ENCODE measurements at places on chromosomes 3 and 15. TPM values are rescaled to one million over a fixed set of nuclear protein-coding genes. Genes with fewer than 3 reads are reported as not detected.

- no peak for DNase-seq
Observed at GRCh38 chr3:196611761-196612483, 27.6 kb upstream of the NRROS start.

DNA sequence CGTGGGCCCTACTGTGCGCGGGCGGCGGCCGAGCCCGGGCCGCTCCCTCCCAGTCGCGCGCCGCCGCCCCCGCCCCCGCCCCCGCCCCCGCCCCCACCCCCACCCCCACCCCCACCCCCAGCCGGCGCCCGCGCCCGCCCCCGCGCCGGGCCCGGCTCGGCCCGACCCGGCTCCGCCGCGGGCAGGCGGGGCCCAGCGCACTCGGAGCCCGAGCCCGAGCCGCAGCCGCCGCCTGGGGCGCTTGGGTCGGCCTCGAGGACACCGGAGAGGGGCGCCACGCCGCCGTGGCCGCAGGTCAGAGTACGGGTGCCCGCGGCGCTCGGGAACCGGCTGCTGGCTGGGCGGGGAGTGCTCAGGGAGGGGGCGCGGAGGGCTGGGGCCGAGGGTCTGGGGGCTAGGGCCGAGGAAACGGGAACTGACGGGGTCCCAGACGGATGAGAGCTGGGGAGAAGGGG lies 1.1 kb upstream of the PPARG start:
- peak; percentile 63 for DNase-seq

- no peak for DNase-seq
Observed at GRCh38 chr15:68195336-68196112, 9.6 kb downstream of the CALML4 start.

DNA sequence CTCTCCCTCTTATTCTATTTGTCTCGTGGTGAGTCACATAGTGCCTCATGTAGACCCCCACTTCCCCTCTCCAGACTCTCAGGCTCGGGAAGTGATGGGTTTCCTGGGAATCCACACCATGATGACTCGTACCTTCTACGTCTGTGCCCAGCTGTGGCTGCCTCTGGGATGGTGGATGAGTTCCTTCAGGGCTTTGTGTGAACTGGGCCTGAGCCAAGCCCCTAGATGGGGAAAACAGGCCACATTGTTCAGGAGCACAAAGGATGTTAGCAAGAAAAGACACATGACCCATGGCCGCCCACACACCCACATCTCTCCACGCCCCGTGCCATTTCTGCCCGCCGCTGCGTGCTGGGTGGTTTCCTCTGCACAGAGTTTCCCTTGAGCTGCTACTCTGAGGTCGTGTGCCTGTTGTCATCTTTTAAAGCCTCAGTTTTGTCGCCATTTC lies 10.5 kb downstream of the ISG20 start:
- DNase-seq = peak; percentile 82

- no peak for DNase-seq
Observed at GRCh38 chr15:31013863-31014607, 22.6 kb upstream of the MTMR10 start.

Gene MOBP
- total RNA-seq = not detected

All from GM23248 (cell line).